NCI-H2107 (cell line): ENCODE measurements at places on chromosomes 4 and X.

- no peak for DNase-seq
These were observed 160.2 kb upstream of the KLF3 start for GRCh38 chr4:38503689-38504395.

- DNase-seq = no peak
These were observed 178.4 kb upstream of the GPRIN3 start for GRCh38 chr4:89486042-89486441.

- no peak for DNase-seq
These were observed 63.5 kb upstream of the WDR17 start for GRCh38 chr4:176002007-176002613.

DNA sequence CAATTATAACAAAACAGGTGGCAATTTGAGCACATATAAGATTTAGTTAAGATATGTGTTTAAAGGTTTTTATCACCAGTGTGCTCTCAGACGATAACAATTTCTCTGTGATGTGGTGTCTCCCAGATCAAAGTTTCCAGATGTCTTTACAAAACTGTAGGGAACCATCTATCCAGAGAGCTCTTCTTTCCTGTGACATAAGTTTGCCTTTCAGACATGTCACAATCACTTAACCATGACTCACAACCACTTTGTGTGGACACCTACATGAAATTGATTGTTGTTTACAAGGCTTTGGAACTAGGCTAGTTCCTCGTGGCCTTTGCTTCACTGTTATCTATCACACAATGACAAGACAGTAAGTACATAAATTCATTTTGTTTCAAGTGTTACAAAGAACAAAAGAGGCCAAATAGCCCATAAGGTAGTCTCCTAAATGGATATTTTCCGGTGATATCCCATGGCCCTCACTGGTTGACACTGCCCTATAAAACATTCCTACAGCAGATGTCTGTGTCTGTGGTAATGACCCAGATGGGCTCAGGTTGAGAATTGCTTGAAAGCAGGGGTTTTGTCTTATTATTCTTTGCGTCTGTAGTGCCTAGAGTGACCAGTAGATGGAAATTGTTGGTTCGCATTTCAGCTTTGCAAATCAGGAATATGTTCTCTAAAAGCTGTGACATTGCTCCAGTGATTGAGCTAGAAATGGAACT lies 297.8 kb upstream of the FAM241A start:
- DNase-seq = no peak

GRCh38 chr4:40251366-40251765 lies 54.5 kb downstream of the RHOH start:
- DNase-seq = no peak

DNA sequence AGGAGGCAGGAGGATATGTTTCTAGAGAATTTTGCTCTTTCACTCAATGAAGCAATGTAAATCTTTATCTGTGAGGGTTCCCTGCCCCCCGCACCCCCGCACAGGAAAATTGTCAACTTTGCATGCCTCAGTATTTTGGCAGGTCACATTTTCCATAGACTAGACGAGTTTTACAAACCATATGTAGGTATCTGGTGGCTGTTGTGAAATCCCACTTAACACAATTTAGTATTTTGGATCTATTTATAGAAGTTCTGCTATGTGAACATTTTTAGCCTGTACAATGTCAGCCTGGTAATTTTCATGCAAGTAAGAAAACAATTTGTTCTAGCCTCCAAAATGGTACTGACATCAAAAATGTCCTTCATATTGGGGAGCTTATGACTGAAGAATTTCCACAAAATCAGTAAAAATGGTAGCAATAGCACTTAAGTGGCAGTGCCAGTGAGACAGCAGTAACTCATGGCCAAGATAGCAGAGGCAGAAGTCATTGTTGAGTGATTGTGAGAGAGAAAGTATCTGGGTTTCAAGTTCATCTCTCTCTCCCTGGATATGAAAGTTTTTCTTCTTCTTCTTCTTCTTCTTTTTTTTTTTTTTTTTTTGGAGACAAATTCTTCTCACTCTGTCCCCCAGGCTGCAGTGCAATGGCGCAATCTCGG lies 12.4 kb upstream of the FRYL start:
- DNase-seq = no peak

DNA sequence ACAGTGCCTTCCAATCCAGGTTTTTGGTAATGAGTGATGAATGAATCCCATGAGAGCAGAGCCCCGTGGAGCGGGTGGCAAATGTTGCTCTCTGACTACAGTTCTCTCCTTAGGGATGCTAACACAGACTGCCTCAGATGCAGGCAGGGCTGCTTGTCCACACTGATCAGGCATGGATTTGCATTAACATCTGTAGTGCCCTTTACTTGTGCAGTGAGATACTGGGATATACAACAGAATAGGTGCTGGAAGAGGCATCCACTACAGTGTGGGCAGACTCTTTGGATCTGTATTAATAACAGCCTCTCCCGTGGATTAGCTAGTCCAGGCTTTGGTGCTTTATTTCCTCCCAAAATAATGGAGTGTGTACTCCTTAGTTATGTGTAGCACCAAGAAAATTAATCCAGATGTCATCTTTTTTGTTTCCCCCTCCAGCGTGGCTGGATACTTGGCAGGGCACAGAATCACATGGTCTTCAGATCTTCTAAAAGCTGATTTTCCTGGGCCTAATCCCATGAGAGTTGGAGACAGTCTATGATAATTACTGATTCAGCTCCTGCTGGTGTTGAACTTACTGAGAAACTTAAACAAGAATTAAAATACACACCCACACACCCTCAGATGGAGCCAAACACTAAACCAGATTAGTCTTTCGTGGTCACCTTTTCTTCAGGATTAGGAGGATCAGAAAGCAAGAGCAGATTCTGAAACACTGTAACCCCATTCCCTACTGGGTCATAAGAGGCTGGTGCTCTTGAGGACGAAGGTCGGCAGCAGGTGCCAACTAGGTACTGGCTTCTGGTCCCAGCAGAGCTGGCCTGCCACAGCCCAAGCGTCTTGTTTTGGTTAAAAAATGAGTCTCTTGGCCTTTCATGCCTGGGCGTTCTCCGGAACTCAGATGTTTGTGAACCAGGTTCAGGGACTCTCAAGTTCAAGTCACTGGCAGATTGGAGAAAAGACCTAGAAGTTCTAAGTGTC lies 23.1 kb upstream of the NAP1L5 start:
- no peak for DNase-seq

- DNase-seq = no peak
These were observed 134.2 kb downstream of the TSPAN5 start for GRCh38 chr4:98524230-98524629.

- no peak for DNase-seq
These were observed 77.6 kb downstream of the COX18 start for GRCh38 chr4:72991873-72992272.

GRCh38 chr4:143308377-143308776 lies 28.3 kb upstream of the GAB1 start:
- DNase-seq = no peak

- peak; percentile 28 for DNase-seq
These were observed 4.6 kb upstream of the SOWAHD start for GRCh38 chrX:119753639-119754257.

- no peak for DNase-seq
These were observed 29.5 kb downstream of the SH3TC1 start for GRCh38 chr4:8228319-8229250.

DNA sequence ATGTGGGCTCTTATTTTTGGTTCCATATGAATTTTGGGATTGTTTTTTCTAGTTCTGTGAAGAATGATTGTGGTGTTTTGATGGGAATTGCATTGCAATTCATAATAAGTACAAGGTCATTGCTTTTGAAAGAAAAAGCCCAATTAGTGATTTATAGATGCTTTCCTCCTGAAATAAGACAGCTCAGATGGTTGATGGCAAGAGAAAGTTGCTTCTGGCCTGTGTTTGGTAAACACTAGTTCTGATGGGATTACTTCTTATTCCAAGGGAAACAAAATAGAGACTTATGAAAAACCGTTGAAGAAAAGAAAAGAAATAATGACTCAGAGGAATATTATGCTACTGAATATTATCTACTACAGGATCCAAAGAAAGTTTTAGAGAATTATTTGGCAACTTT lies 144.9 kb downstream of the SPANXA1 start:
- no peak for DNase-seq

DNA sequence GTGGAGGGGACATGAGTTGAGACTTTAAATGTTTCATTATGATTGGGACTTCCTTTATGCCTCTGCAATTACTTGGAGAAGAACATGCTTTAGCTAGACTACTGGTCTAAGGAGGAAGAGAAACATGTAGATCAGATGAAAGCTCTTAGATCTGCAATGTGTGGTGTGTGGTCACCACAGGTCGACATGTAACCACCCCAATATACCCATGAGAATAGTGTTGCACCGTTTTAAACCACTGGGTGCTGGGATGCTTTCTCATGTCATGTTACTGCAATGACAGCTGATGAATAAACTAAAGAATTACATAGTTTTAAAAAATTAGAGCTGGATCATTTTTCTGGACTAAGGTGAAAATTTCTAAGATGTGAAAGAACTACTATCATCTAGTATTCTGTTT lies 1039.7 kb downstream of the RAPGEF2 start:
- DNase-seq = no peak

DNA sequence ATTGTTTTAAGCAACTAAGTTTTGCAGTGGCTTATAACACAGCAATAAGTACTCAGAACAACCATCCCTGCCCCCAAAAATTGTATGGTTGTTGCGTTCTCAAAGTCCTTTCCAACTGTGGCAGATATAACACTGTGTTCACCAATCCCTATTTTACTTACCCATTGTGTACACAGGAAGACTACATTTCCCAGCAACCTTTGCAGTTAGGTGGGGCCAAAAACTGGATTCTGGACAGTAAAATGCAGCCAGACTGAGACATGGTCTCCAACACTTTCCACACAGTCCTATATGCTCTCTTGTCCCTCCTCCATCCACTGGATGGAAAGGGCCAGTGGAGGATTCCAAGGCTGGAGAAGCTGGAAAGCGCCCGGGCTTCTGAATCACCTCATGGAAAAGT lies 523.6 kb downstream of the BCOR start:
- DNase-seq = no peak

- DNase-seq = no peak
These were observed 3.6 kb downstream of the MECP2 start for GRCh38 chrX:154093965-154094364.

DNA sequence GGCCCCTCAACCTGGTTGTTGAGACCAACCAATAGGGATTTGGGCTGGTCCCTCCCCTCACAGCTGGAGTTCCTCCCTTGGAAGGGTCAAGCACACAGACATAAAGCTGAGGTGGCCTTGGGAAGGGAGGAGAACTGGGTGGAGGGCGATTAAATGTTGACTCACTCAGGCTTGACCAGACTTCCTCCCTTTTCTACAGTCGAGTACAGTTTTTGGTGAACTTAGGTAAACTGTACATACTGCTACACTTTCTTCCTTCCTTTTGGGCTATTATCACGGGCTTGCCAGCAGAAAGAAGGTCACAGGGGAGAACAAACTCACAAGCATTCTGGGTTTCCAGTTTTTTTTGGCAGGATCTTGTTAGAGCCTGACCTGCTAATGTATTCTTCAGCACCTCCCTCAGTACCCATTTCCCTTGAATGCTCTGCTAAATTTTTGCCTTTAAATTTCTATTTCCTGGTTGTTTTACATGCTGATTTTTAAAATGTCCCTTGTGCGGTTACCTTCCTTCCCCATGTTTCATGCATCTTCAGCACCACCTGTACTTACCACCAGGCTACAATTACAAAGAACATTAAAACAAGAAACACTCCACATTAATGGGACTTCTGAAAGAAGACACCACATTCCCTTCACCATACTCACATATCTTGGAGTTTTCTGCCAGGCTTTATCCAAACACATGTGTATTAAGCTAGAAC lies 135.2 kb upstream of the RASGEF1B start:
- DNase-seq = no peak

DNA sequence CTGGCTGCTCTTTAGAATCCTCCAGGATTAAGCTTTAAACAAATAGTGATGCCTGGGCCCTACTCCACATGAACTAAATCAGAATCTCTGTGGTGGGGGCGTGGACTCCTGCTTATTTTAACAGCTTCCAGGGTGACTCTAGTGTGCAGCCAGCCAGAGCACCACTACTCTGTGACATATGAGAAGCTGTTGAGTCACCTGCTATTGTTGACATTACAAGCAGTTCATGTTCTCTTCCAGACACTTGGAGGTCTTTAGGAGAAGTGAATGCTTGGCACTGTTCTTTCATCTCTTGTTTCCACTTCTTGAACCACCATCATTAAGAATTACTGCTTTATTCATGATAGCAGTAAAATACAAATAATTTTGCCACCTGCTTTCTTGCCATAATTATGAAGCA lies 426 bp upstream of the C4orf51 start:
- DNase-seq = peak; percentile 12

GRCh38 chr4:145623831-145624230 lies 4.6 kb downstream of the MMAA start:
- DNase-seq = no peak

DNA sequence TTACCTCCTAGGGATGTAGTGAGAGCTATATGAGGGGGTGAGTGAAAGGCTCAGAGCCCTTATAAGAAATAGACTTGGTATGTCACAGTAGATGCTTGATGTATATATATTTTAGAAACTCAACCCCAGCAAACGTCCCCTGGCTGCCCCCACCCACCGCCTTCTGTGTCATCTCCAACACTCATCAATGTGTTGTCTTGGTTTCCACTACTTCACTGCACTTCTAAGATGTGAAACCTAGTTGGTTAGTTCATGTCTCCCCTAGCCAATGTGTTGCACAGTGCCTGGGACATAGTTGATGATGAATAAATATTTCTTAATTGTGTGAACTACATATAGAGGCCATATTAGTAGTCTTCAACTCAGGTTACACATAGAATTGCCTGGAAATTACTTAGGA lies 4.4 kb downstream of the FGFBP2 start:
- no peak for DNase-seq

GRCh38 chrX:17553469-17553868 lies 178.5 kb downstream of the NHS start:
- DNase-seq = no peak

GRCh38 chr4:20283039-20283438 lies 31.3 kb downstream of the SLIT2 start:
- no peak for DNase-seq

DNA sequence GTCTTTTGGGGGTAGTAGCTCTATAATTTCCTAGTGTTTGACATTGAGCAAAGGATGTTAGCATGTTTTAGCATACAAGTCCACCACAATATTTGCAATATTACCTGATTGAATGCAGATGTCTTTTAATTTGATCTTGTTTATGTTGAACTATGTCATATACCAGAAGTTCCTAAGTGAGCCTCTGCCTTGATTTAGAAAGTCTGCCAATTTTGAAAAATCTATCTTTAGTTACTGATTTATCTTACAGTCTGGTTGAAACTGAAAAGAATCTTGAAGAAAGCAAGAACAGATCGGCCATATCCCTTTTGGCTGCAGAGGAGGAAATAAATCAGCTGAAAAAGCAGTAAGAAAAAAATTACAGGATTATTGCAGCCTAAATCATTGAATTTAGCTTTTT lies 18.5 kb downstream of the SPATA18 start:
- DNase-seq = no peak

GRCh38 chr4:159009521-159009920 lies 93.4 kb upstream of the RAPGEF2 start:
- no peak for DNase-seq

DNA sequence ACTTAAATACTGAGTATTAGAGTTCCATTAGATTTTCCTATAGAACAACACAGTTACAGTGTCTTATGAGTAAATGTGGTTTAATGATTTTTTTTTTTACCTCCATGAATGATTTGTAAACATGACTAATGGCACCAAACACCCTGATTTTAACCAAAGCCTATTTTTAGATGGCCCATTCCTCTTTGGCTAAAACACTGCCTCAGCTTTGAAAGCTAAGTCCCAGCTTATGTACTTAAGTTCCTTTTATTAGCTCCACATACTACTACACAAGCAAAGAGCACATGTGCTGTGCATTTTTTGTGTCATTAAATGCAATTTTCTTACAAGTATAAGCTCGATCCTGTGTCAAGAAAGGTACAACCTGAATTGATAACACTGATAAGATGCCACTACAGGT lies 575.6 kb upstream of the PITX2 start:
- no peak for DNase-seq
